ENCODE measurements at places on chromosomes 2 and 18. TPM values are rescaled to one million over a fixed set of nuclear protein-coding genes. Genes with fewer than 3 reads are reported as not detected.
A peak's percentile ranks its signal among the peaks of the same experiment; 100 is the strongest.

Gene CHRND
- not detected for total RNA-seq

DNA sequence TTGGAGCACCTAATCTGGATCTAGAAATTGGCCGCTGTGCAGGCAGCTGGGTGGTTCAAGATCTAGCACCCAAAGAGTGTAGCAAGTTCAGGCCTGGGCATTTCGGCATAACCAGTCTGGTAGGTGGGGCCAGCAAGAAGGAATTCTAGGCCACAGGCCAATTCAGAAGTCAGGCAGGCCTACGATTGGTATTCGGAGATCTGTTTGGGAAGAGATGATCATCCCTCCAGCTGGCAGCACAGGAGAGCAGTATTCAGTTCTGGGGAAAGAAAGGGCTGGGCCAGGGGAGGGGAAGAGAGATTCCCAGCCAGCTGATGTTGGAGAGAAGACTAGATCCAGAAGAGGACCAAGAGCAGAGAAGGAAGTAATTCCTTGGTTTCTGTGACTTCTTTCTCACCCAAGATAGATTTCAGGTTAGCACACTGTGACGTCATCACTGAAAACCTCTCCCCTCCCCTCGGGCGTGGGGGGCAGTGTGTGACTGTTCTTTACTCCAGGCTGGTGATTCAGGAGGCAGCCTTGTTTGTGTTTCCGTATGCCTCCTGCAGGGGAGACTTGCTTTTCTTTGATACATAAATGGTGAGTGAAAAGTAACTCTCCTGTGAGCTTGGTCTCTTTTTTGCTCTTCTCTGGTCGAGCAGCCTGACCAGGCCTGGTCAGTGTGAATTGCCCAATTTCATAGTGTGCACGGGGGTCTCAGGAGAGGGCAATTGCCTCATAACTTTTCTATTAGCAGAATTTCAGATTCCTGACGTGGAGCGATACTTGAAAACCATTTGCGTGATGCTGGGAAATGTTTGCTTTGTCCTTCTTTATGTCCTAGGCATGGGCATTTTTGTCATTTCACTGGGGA, 61.1 kb downstream of the MEIS1 start:
- no peak overlapping the region for H3K27ac ChIP-seq
- H3K27me3 ChIP-seq, result no peaks in the 10 kb centered on the region
- peak; percentile 46 for DNase-seq
- H3K36me3 ChIP-seq, result no peaks in the 10 kb centered on the region
- H3K4me1 ChIP-seq, result peaks cover 9% of the 10 kb centered on the region
- no peak overlapping the region for H3K4me3 ChIP-seq

Gene FABP1
- total RNA-seq, result not detected

DNA sequence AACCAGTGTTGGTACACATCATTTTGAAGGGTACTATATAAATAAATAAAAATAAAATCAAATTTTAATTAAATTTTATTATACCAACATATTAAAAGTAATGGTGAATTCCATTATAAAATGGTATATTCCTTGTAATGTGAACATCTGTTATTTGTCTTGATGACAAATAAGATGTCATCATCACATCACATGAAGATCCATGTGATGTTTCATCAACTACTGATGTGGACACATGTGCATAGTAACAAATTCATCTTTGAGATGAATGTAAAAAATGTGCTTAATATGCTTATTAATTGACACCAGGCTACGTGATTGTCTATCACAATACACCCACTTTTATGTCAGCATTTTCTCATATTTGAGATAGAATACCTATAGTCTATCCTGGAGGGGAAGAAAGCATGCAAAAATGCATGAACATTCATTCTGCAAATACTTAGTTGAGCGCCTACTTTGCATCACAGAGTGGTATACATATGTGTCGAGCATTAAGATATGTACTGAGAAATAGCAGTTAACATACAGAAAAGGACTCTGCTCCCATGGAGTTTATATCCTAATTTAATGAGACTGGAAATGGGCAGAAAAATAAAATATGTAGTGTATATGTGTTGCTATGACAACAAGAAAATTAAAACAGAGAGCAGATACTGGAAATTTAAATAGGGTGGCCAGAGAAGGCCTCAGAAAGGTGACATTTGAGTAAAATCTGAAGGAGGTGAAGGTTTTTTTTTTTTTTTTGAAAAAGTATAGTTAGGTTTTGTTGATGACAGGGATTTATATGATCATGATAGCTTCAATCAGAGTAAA, 281.1 kb downstream of the ARHGAP15 start:
- no peak overlapping the region for H3K27ac ChIP-seq
- no peaks in the 10 kb centered on the region for H3K27me3 ChIP-seq
- no peaks in the 10 kb centered on the region for H3K36me3 ChIP-seq
- no peaks in the 10 kb centered on the region for H3K4me1 ChIP-seq

DNA sequence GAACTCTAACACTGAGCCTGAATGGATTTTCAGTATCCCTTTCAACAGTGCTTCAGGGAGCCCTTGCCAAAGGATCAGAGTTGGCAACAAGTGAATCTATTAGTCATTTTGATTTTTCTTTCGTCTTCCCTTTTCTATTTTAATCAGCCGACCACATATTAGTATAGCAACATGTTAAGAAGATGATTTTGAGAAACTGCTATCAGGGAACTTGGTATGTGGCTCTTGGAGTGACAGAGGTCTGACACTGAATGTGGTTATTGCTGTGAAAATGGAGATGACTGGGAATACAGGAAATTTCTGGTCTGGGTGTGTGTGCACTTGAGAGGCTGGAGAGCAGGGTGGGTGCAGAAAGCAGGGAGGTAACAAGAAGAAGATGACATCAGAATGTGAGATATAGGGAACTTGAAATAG, 28.7 kb upstream of the IL1RL1 start:
- no peak overlapping the region for H3K27ac ChIP-seq
- no peaks in the 10 kb centered on the region for H3K4me1 ChIP-seq
- H3K4me3 ChIP-seq, result no peak overlapping the region
- H3K36me3 ChIP-seq, result no peaks in the 10 kb centered on the region

DNA sequence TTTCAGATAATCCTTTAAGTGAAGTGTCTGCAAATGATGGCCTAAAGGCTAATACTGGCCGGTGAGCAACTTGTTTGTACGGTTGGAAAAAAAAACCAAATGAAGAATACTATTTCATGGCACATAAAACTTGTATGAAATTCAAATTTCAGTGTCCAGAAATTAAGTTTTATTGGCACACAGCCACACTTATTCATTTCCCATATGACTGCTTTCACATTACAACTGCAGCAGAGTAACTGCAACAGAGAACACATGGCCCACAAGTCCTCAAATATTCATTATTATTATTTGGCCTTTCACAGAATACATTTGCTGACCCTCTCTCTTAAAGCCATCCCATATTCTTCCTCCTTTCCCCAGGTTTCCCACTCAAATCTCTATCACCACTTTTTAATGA, 1268.6 kb downstream of the LRP1B start:
- DNase-seq, result no peak
- H3K4me1 ChIP-seq, result 0 out of 2 replicates have a peak, but pooled peaks cover 2% of the 10 kb centered on the region
- no peak overlapping the region for H3K4me3 ChIP-seq
- no peaks in the 10 kb centered on the region for H3K27me3 ChIP-seq

All from H9 (cell line).